ENCODE measurements at places on chromosomes 11 and 22.
A peak's percentile ranks its signal among the peaks of the same experiment; 100 is the strongest.

- ATAC-seq = no peak
Observed at GRCh38 chr11:59189986-59190385, 18.1 kb downstream of the DTX4 start.

DNA sequence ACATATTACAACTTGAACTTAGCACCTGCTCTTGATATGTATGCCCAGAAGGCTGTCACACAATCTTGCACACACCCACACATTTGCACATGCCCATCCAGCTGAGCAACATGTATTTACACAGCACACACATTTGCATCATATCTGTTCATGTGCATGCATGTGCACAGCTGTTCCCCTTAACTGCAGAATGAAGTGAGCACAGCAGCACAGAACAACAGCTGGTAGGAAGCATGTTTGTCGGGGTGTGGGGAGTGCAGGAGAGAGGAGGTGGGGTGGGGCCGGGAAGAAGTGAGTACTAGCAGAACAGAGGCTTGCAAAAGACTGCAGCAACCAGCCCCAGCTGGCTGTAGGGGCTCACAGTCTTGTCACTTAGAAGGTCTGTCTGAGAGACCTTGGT lies 296.5 kb downstream of the KIRREL3 start:
- no peak for ATAC-seq

DNA sequence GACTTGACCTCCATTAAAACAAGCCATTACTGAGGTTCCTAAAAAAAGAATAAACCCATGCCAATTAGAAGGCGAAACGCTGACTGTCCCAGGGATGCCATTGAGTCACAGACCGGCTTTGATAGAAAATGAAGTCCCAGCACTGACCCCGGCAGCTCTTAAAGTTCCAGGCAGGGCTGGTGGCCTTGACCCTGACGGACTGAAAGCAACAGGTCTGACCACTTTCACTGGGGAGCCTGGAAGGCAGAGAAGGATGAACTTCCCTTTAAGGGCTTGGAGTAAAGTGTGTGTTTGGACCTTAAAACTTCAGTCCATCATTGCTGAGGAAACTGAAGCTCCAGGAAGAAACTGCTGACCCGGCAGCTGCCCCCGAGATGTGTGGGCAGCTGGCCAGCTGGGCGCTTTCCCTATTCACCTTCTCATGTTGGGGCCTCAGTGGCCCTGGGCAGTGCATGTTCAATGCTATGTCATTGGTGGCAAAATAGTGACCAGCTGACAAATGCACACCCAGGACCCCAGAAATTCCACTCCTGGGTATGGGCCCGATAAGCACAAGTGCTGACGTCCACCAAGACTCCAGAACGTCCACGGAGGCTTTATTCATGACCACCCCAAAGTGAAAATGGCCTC lies 18.9 kb upstream of the EFCAB6 start:
- ATAC-seq = no peak

GRCh38 chr11:1917523-1918435 lies 1.7 kb upstream of the TNNT3 start:
- peak; percentile 31 for ATAC-seq

GRCh38 chr11:44785856-44786607 lies 59.3 kb downstream of the TSPAN18 start:
- ATAC-seq = peak; percentile 32

- ATAC-seq = peak; percentile 68
Observed at GRCh38 chr11:47991266-47991830, 11.0 kb downstream of the PTPRJ start.

GRCh38 chr11:44186321-44186930 lies 90.9 kb downstream of the EXT2 start:
- no peak for ATAC-seq

DNA sequence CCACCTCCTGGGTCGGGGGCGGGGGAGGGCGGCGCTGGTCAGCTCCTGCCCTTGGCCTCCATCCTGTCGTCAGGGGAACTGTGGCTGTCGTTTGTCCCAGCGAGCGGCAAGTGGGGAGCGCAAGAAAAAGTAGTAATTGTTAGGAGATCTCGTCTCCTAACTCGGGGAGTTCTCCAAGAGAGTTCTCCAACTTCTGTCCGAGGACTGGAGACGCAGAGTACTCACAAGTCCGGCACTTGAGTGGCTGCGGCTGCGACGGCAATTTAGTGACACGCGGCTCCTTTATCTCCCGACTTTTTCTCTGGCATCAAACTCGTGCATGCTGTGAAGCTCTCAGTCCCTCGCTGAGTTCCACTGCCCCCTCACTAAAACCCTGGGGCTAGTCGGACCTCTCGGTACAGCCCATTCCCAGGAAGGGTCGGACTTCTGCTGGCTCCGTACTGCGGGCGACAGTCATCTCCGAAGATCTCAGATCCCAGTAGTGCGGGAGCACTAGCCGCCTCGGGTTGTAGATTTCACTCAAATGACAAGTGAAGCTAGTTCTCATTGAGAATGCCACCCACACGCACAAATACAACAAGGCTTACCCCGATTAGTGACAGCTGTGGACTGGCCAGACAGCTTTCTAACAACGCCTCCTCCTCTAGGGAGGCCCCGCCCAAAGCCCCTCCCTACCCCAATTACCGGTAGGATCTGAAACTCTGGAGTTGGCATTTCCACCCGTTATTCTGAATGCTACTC lies at the start of gene PGR:
TSS of gene PGR (minus strand) at position 611 of the 741 bp plus-strand sequence. CDS start 743 bp downstream, outside the sequence.
- ATAC-seq = no peak

GRCh38 chr22:28951969-28952521 lies 68.7 kb downstream of the ZNRF3 start:
- no peak for ATAC-seq

- ATAC-seq = no peak
Observed at GRCh38 chr11:111417766-111418435, 38.8 kb upstream of the POU2AF1 start.

- ATAC-seq = no peak
Observed at GRCh38 chr22:35308480-35309021, 8.9 kb downstream of the TOM1 start.

DNA sequence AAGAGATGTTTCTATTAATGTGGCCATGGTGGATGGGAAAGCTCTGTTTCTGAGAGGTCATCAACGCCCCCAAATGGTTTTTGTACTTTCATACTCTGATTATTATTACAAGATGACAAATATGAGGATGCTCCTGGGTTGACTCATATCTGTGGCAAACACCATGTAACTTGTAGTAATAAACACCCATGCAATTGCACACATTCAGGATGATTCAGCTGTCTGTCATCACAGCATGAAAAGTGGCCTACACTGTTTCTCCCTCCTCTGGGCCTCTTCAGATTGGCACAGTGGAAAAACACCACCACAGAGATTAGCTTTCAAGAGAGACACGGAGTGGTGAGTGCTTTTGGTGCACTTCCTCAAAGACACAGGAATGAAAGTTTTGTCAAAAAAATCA lies 85.4 kb downstream of the MTNR1B start:
- peak; percentile 95 for ATAC-seq

Measured in activated T-helper 17 cell treated with anti-CD3 and anti-CD28 coated beads, Interleukin-2, amount 50 U/mL, for 72 hours (primary cell).